Stimulated activated CD4-positive, alpha-beta T cell treated with anti-CD3 and anti-CD28 coated beads, TNF-alpha, amount 100 ng/mL, for 4 hours (primary cell): ENCODE measurements at places on chromosomes 5 and 9.

DNA sequence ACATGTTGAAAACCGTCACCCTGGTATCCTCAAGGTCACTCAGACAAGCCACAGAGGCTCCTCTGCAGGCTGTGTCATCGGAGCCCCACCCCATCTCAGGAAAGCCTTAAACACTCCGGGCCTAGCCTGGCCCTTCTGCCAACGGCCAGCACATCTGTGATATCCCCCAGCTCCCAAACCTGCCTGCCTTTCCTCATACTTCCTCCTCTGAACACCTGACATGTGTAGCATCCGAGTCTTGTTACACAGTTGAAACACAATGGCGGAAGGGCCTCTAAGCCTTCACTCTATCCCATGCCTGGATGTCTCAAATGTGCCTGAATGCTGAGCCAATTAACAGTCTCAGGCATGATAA is 32.9 kb upstream of the TGFBR1 start:
- DNase-seq: no peak

- no peak for DNase-seq
Measured at GRCh38 chr9:110327716-110328115, 9.9 kb downstream of the TXNDC8 start.

DNA sequence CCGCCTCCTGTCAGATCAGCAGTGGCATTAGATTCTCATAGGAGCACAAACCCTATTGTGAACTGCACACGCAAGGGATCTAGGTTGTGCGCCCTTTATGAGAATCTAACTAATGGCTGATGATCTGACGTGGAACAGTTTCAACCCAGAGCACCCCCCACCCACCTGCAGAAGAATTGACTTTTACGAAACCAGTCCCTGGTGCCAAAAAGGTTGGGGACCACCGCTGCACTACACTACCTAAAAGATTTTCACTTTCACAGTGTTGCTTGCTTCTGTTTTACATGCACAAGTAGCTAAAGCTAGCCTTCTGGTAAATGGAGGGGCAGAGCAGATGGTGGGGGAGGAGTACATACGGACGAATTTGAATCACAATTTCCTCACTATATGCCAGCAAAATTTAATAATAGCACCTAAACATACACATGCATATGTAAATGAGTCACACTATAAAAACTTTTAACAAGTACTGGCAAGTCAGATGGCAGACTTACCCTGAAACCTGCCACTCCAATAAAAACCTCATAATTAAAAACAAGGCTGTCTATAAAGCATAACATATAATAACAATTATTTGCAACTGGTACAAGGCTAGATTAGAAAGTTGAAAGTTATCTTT is 24.0 kb upstream of the CDKN2B start:
- DNase-seq: no peak

GRCh38 chr5:135229679-135230132 is 169.3 kb downstream of the MACROH2A1 start:
- DNase-seq: no peak

GRCh38 chr5:181171782-181172181 is 24.4 kb downstream of the OR2V2 start:
- DNase-seq: no peak

- DNase-seq: no peak
Measured at GRCh38 chr5:142545650-142546322, 140.1 kb downstream of the FGF1 start.
